ENCODE measurements at places on chromosomes 1 and 21.

DNA sequence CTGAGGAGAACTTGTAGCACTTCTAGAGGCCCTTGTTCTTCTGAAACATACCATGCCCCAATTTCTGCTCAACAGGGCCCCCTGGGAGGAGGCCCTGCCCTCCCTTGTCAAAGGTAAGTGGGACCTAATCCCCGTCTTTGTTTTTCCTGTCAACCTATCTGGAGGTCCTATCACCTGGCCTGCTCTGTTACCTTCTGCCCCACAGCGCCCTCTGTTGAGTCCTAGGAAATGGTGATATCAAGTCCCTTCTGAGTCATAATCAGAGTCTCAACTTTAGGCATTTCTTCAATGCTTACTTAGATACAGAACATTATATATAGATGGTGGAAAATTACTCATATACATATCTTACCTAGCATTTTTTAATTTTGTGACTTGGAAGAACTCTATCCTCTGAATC is 28.2 kb upstream of the FCRL4 start:
- no peak for DNase-seq

- no peak for DNase-seq
Measured at GRCh38 chr1:21662426-21663247, 6.5 kb downstream of the RAP1GAP start.

GRCh38 chr1:207089627-207090355 is 1.1 kb downstream of the C4BPB start:
- DNase-seq = no peak

- no peak for DNase-seq
Measured at GRCh38 chr1:48341221-48341620, 118.7 kb downstream of the SLC5A9 start.
